ENCODE measurements at places on chromosomes 5 and 9. TPM values are rescaled to one million over a fixed set of nuclear protein-coding genes. Genes with fewer than 3 reads are reported as not detected.
A peak's percentile ranks its signal among the peaks of the same experiment; 100 is the strongest.

GRCh38 chr9:117821954-117822353 is 117.8 kb downstream of the TLR4 start:
- no peak for DNase-seq

DNA sequence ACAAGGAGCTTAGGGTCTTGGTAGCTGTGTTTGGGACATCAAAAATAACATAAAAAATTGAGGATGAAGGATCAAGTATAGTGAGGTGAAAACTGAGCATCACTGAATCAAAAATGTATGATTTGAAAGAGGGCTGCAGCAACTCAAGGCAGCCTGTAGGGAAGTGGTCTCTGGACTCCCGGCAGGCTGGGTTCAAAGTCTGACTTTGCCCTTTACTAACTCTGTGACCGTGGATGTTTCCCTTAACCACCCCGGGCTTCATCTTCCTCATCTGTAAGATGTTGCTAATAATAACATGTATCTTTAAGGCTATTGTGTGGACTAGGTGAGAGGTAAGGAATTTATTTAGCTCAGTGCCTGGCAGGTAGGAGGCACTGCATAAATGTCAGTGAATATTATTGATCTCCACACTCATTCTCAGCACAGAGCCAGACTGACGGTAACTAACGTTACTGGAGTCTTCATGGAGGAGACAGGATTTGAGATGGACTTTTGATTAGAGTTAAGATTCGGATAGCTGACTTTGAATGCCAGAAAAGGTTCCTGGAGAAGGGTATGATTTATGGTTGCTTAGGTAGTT is 367.3 kb downstream of the NDUFS4 start:
- DNase-seq: no peak

- DNase-seq: no peak
Measured at GRCh38 chr9:111992523-111992922, 95.9 kb downstream of the UGCG start.

- peak; percentile 71 for DNase-seq
Measured at GRCh38 chr9:38417003-38417945, 7.0 kb downstream of the IGFBPL1 start.

DNA sequence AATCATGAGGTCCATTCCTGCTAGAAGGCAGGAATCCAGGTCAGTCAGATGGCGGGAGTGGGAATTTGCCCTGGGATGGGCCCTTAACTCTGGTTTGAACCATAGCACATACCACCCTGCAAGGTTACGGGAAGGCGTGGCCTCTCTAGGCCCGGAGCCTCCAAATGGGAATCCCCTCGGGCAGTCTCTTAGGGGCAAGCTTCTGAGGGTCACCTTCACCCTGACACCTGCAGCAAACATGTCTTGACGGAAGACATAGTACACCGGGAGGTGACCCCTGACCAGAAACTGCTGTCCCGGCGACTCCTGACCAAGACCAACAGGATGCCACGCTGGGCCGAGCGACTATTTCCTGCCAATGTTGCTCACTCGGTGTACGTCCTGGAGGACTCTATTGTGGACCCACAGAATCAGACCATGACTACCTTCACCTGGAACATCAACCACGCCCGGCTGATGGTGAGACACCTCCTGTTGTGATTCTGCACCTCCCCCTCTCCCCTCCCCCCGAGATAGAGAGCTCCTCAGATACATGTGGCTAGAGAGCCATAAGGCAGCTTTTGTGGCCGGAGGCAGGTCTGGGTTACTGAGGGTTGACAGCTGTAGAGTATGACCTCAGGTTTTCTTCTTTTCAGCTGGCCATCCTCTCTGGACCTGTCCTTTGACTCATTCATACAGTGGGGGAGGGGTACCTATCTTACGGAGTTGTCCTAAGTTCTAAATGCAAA is 957 bp downstream of the PRELID1 start:
- DNase-seq: no peak

The CDH6 gene
- not detected for total RNA-seq

DNA sequence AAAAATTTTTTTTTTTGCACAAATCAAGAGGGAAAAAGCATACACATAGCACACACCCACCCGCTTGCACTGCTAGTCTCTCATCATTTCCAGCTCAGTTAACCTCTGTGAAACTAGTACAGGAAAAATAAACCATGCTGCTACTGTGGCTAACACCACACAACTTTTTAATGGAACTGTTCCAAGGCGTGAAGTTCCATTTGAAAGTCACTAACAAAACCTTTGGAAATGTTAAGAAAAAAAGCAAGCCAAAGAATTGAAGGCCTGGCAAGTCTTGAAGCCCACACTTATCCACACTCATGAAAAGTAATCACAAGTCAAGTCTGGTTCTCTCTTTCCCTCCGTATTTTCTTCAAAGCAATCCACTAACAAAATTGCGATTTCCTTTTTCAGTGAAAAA is 116.3 kb downstream of the FANCC start:
- DNase-seq: no peak

DNA sequence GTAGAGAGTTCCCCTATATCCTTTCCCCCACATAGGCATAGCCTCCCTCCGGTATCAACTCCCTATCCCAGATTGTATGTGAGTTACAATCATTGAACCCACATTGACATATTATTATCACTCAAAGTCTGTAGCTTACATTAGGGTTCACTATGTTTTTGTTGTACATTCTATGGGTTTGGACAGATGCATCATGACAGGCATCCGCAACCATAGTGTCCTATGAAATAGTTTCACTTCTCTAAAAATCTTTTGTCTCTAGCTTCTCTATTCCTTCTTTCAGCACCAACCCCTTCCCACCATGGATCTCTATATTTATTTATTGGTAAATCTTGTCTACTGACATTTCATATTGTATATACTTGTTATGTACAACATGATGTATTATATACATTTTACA is 31.6 kb downstream of the TAF11L14 start:
- DNase-seq: no peak

The FUBP3 gene
- total RNA-seq: 61.0 TPM

- DNase-seq: no peak
Measured at GRCh38 chr5:150570333-150570732, 62.4 kb downstream of the NDST1 start.

The SPATA31D4 gene
- not detected for total RNA-seq

DNA sequence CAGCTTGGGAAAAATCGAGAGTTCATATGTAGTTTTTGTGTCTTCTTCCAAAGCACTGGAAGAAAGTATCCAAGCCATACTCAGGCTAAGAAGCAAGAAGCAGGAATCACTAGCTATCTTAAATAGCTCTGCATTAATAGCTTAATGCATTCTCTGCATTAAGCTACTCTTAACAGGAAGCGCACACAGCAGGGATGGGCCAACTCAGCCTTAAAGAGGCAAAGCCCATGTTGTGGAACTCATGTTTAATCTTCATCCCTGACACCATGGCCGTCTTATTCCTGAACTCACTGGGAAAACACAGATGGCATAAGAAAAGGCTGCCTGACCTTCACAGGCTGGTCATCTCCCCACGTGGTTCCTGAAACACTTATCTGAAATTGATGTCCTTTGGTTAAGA is 18.7 kb upstream of the ICE1 start:
- no peak for DNase-seq

DNA sequence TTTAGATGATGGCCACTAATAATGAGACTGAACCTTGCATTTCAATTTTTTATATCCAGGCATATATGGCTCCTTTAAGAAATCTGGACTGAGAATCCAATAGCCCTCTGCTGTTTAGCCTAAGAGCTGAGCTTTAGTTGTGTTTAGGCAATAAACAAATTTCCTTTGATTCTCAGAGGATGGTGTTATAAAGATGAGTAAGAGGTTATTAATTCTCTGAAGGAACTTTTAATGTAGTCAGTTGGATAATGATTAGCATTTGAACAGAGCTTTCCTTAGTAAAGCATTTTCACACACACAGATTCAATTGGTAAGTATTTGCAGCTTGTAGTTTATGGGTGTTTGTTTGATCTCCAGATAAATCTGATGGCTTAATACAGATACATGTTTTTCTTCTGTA is 149.6 kb downstream of the PRR16 start:
- peak; percentile 4 for DNase-seq

DNA sequence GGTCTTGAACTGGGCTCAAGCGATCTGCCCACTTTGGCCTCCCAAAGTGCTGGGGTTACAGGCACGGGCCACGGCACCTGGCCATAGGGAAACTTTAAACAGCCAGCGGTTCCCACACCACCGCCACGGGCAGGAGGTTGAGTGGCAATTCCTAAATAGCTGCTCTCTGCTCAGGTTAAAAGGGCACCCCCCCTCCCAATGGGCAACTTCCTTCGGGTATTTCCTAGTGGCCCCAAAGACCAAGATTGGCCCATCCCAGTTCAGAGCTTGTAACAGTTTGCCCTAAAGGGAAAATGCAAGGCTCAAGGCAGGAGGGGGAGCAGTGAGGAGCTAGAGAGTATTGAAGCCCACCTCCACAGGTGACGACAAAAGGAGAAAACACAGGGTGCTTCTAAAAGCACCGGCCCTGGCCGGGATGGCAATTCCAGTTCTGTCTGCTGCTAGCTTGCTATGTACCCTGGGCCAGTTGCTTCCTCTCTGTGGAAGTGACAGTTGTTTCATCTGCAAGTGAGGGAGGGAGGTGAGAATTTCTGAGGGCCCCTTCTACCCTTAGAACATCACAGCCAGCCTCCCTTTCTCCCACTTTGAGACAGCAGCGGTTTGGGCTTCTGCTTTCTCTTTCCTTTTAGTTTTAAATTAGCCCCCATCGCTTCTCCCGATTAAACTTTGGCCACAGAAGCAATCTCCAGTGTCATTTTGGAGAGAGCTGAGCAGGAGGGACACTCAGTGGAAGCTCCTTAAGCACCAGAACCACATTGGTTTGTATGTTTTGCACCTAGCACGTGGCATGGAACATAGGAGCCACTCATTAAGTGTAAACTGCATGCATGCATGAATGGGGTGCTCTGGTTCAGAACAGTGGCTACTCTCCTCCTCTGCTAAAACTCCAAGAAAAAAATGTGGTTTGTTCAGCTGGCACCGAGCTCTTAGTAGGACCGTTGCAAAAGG is 17.3 kb upstream of the TNIP1 start:
- DNase-seq: no peak

DNA sequence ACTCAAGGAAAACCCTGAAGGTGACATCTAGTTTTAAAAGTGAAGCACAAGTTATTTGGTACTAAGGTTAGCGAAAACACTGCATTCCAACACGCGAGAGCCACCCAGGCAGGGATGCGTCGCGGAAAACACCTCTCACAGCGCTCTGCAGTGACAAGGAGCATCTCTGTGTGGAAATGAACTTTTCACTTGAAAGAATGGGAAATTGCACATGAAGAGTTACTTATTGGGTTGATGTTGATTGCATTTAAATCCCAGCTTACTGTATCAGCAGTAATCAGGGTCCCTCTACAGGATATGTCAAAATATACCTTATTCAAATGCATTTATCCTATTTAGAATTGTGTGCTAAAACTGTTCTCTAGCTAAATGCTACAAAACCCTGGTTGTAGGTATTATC is 144.4 kb downstream of the BNC2 start:
- DNase-seq: no peak

The CCDC183 gene
- total RNA-seq: 0.08 TPM

DNA sequence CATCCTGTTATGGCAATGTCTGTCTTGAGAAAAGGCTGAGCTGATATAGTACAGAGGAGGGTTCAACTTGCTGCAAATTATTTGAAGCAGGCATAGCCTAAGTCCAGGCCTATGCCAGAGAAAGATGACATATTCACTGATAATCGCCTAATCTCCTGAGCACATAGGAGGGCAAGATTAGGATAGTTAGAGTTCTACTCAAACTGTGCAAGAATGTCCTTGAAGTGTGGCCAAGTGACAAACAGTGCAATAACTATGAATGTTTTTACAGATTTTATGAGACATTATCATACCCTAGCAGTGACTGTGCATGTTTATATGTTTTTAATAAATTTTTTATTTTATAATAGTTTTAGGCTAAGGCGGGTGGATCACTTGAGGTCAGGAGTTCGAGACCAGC is 96.2 kb downstream of the TSSK1B start:
- DNase-seq: no peak

The HSPB3 gene
- total RNA-seq: not detected

DNA sequence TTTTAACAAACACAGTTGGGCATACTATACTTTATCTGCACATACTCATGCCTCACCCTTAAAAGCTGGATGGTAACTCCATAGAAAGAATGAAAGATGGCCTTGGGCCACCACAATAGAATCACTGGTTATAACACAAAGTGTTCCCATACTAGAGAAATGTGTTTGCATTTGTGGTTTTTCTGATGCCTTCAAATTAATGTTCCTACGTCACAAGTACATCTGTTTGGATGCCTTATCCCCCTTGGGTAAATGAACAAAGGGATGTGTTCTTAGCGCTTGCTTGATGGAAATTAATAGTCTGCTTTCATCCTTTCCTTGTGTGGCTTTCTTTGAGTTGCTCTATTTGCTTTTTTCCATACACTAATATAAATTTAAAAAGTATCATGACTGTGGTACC is 291.1 kb upstream of the PDE4D start:
- DNase-seq: peak; percentile 99

The SLC25A48 gene
- total RNA-seq: not detected

- no peak for DNase-seq
Measured at GRCh38 chr5:124317451-124317850, 429.0 kb downstream of the ZNF608 start.

- DNase-seq: peak; percentile 20
Measured at GRCh38 chr5:38453506-38453905, 102.9 kb downstream of the LIFR start.

- DNase-seq: peak; percentile 11
Measured at GRCh38 chr5:137453483-137454080, 45.5 kb downstream of the SPOCK1 start.

The NR2F1-AS1 gene
- 0.11 TPM for total RNA-seq

- DNase-seq: no peak
Measured at GRCh38 chr5:77186652-77187370, 23.7 kb upstream of the PDE8B start.

The C5orf63 gene
- 5.5 TPM for total RNA-seq

GRCh38 chr5:172280317-172280716 is 3.2 kb downstream of the UBTD2 start:
- DNase-seq: no peak

DNA sequence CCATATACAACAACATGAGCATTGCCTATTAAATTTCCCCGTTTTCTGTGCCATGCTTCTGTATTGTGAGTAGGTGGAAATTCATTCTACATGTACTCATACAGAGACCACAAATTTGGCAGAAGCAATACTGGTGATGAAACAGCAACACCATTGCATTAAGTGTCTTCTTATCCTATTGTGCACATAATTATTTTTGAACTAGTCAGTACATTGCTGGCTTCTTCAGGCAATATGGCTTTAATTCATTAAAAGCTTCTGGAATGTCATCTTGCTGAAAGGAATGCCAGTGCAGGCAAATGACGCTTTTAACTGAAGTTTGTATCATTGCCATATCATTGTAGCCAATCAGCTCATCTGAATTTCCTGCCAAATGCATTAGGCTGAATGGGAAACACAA is 82.6 kb downstream of the KIAA1958 start:
- DNase-seq: no peak

DNA sequence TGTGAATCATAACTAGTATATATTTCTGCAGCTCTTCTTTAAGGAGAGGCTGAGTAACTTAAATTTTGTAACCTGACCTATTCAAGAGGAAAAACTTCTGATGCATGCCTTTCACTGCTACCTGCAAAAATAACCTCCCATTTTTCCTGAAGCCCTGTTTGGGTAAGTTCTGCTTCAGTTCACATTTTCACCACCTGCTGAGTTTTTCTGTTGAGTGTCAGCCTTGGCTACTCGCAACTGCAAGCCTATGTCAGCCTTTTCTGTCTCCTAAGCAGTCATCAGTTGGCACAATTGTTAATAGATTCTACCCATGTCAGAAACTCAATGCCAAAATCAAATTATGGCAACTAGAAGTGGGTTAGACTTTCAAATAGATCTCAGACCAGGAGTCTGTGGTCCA is 8.2 kb upstream of the TNFAIP8 start:
- DNase-seq: no peak

All from SK-MEL-5 (cell line).